ENCODE measurements at places on chromosomes 4 and X. TPM values are rescaled to one million over a fixed set of nuclear protein-coding genes. Genes with fewer than 3 reads are reported as not detected.

- H3K4me1 ChIP-seq, result no peaks in the 10 kb centered on the region
- H3K36me3 ChIP-seq, result no peaks in the 10 kb centered on the region
- no peak overlapping the region for H3K27ac ChIP-seq
- DNase-seq, result no peak
- H3K27me3 ChIP-seq, result no peaks in the 10 kb centered on the region
- no peak overlapping the region for H3K4me3 ChIP-seq
Measured at GRCh38 chr4:77040854-77041725, 34.7 kb downstream of the CCNI start.

GRCh38 chrX:34377645-34378044 is 245.5 kb upstream of the FAM47A start:
- no peak for DNase-seq
- H3K4me3 ChIP-seq, result no peak overlapping the region
- H3K4me1 ChIP-seq, result peaks cover 11% of the 10 kb centered on the region
- no peaks in the 10 kb centered on the region for H3K27me3 ChIP-seq
- H3K36me3 ChIP-seq, result no peaks in the 10 kb centered on the region

GRCh38 chr4:100722866-100723459 is 205.1 kb upstream of the EMCN start:
- no peak overlapping the region for H3K27ac ChIP-seq
- no peaks in the 10 kb centered on the region for H3K27me3 ChIP-seq
- no peaks in the 10 kb centered on the region for H3K4me1 ChIP-seq

DNA sequence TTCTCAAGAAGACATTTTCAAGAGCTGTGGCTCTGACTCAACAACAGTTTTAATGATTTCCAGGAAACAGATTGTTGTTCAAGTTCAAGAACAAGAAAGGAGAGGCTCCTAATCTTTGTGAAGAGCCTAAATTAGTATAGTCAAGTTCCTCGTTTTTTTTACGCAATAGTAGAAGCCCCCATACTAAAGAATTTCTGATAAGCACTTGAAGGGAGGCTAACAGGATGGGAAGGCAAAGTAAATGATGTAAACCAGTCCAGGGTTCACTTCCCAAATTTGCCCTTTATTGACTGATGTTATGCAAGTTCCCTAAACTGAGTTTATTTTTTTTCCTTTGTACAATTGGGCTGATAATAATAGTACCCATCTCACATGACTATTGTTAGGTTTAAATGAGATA is 178.2 kb downstream of the RTL9 start:
- no peak overlapping the region for H3K27ac ChIP-seq
- H3K27me3 ChIP-seq, result no peaks in the 10 kb centered on the region
- no peak overlapping the region for H3K4me3 ChIP-seq
- DNase-seq, result no peak

DNA sequence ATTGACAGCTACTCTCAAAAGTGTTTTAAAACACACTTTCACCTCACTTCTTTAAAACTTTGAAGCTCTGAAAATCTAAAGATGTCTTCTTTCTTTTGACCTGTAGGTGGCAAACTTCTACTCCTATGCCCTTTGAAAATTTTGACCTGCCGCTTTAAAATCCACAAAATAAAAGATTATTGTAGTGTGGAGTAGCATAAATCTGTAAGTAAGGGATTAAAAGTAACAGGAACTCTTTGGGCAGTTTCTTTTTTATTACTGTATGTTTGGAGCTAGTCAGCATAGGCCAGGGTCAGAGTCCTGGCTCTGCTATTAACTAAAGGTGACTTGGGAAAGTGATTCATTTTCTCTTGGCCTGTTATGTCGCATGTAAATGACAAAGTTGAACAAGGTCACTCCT is 25.5 kb downstream of the BBS12 start:
- H3K27ac ChIP-seq, result no peak overlapping the region
- H3K4me1 ChIP-seq, result peaks cover 19% of the 10 kb centered on the region
- DNase-seq, result peak; percentile 30
- no peaks in the 10 kb centered on the region for H3K36me3 ChIP-seq
- H3K4me3 ChIP-seq, result no peak overlapping the region
- H3K27me3 ChIP-seq, result no peaks in the 10 kb centered on the region

GRCh38 chr4:81605271-81605670 is 133.6 kb upstream of the RASGEF1B start:
- peak; percentile 26 for DNase-seq
- H3K4me1 ChIP-seq, result peaks cover 12% of the 10 kb centered on the region
- H3K4me3 ChIP-seq, result no peak overlapping the region
- no peaks in the 10 kb centered on the region for H3K27me3 ChIP-seq
- H3K36me3 ChIP-seq, result no peaks in the 10 kb centered on the region

DNA sequence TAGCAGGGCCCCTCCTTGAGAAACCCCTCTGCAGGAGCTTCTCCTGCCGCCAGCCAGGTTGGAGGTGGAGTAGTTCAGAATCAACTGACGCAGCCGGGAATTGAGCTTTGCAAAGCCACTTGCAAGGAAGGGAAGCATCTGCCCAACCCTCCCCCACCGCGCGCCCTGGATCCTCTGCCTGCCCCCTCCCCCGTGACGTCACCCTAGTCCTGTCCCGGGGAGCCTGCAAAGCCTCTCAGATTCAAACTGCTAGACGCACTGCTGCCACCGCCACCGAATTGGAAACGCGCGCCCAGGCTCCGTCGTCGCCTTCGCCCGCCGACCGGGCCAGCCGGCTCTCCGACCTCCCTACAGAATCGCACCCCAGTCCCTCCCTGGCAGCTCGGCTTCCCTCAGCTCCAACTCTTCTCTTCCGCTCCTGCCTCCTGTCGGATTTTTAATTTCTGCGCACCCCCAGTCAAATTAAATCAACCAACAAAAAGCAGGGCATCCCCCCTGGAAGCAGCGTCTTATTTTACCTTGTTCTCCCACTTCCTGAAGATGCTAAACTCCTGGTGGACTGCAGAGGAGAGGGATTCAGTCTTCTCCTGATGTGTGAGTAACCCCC is 3.8 kb downstream of the SLITRK2 start:
- peak; percentile 74 for DNase-seq
- H3K4me3 ChIP-seq, result peak overlapping the region; percentile 45
- no peaks in the 10 kb centered on the region for H3K4me1 ChIP-seq
- H3K36me3 ChIP-seq, result no peaks in the 10 kb centered on the region
- H3K27me3 ChIP-seq, result peaks cover 86% of the 10 kb centered on the region

DNA sequence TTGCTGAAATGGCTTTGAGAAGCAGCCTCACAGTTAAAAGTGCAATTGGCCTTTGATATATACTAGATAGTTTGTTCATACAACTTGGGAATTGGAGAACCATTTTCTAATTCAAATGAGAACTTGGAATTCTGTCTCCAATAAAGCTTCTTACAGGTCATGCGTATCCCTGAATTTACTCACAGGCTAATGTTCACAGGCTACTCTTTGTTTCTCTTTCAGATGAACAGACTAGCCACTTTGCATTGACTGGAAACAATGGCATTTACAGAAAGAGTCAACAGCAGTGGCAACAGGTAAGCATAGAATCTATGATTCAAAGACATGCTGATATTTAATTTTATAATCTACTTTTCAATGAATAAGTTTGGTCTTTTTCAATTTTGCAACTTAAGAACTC is 13.5 kb downstream of the AFF1 start:
- DNase-seq, result peak; percentile 34
- H3K4me1 ChIP-seq, result peaks cover 44% of the 10 kb centered on the region
- H3K36me3 ChIP-seq, result no peaks in the 10 kb centered on the region
- peak overlapping the region; percentile 75 for H3K27ac ChIP-seq
- no peaks in the 10 kb centered on the region for H3K27me3 ChIP-seq

DNA sequence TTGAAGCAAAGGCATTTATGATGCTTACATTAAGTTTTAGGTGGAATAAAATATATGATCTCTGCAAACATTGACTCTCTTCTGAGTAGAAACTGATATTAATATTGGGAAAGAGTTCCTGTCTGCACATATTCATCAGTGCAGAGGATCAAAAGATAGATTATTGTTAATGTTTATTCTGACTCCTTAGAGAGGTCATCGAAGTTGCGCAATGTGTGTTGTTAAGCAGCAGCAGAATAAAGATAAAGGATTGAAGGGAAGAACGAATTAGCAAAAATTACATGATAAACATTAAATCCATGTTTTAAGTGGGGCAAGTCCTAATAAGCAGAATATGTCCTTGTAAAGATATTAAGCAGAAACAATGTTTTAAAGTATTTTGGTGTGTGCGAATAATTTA is 72.6 kb upstream of the MBNL3 start:
- DNase-seq, result no peak
- no peak overlapping the region for H3K4me3 ChIP-seq
- H3K27ac ChIP-seq, result no peak overlapping the region
- no peaks in the 10 kb centered on the region for H3K27me3 ChIP-seq

DNA sequence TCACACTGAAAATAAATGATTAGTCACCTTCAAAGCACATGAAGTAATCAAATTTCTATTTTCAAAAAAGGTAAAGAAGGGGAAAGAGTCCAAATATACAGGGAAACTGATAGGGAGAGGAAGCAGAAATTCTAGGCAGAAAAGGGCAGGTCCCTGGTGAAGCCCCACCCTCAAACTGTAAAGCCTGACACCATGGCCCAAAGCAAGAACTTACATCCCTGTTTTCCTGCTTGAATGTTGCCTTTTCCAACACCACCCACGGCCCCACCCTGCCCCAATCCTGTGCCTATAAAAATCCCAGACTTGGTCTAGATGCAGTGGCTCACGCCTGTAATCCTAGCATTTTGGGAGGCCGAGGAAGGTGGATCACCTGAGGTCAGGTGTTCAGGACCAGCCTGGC is 361.8 kb downstream of the PPP3CA start:
- peak overlapping the region; percentile 93 for H3K27ac ChIP-seq
- no peak for DNase-seq
- no peaks in the 10 kb centered on the region for H3K27me3 ChIP-seq

DNA sequence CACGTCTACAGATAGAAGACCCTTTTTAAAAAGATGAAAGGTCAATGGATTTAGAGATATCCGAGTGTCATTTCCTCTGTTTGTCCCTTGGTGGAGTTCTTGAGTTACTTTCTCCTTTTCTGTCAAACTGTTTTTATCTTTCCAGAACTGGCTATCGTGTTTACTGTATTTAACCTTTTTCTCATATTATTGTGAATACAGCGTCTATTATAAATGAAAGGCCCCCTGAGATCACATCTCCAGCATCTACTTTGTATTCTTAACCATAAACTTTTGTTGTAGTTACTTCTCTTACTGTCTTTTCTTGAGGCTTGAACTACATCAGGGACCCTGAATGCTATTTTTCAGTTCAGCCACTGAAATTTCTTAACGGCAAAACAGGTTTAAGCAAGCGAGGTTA is 4.0 kb upstream of the PCDH7 start:
- peak; percentile 48 for DNase-seq
- peak overlapping the region; percentile 73 for H3K4me3 ChIP-seq
- H3K27me3 ChIP-seq, result peaks cover 14% of the 10 kb centered on the region
- no peaks in the 10 kb centered on the region for H3K36me3 ChIP-seq

DNA sequence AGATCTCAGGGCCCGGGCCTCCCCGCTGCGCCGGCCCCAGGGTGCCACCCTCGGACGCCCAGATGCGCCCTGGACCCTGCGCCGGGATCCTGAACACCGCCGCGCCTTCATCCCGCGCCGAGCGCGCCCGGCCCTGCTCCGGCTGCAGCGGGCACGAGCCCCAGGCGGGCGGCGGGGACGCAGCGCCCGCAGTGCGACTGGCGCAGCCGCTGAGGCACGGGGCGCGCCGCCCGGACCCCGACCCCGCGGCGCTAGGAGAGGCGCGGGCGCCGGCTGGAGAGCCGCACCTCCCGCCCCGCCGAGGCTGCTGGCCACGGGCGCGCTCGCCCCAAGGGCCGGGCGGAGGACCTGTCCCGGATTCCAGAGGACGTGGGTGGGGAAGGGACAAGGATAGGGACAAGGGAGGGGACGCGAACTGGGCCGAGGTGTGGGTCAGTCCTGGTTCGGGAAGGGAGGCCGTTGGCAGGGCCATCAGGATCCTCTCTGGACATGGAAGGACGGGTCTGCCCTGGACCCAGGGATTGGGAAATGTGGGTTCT is 1.1 kb downstream of the ZFYVE28 start:
- no peak overlapping the region for H3K27ac ChIP-seq
- H3K4me1 ChIP-seq, result peaks cover 15% of the 10 kb centered on the region
- peaks cover 98% of the 10 kb centered on the region for H3K27me3 ChIP-seq
- DNase-seq, result peak; percentile 75
- peak overlapping the region; percentile 51 for H3K4me3 ChIP-seq

DNA sequence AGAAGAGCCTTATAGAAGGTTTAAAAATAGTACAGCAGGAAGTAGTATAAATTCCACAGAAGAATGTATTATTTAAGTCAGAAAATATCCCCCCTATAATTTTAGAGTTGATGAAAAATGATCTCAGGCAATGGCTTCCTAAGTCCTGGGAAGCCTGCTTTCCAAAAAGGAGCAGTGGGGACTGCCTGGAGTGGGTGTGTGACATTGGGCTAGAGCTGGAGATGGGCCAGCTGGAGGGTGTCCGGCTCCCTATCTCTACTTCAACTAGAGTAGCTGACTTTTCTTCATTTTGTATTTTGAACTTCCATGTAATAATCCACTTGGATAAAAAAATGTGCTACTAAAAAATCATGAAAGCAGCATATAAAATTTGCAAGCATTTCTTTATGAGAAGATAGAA is 253.9 kb downstream of the ANK2 start:
- H3K4me1 ChIP-seq, result no peaks in the 10 kb centered on the region
- DNase-seq, result no peak
- no peak overlapping the region for H3K27ac ChIP-seq
- H3K27me3 ChIP-seq, result no peaks in the 10 kb centered on the region
- H3K4me3 ChIP-seq, result no peak overlapping the region

GRCh38 chr4:181194096-181194495 is 1049.1 kb upstream of the TENM3 start:
- peaks cover 34% of the 10 kb centered on the region for H3K4me1 ChIP-seq
- no peak for DNase-seq
- no peak overlapping the region for H3K4me3 ChIP-seq
- H3K27me3 ChIP-seq, result no peaks in the 10 kb centered on the region
- H3K36me3 ChIP-seq, result no peaks in the 10 kb centered on the region
- H3K27ac ChIP-seq, result no peak overlapping the region

DNA sequence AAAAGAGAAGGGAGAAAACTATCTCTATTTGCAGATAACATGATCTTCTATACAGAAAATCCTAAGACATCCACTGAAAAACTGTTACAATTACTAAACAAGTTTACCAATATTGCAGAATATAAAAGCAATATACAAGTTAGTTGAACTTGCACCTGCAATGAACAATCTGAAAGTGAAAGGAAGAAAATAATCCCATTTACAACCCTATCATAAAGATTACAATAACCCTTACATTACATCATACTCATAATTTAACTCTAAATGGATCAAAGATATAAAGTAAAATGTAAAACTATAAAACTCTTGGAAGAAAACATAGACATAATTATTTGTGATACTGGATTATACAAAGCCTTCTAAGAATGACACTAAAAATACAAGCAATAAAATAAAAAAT is 77.2 kb downstream of the GSTCD start:
- H3K36me3 ChIP-seq, result no peaks in the 10 kb centered on the region
- H3K27me3 ChIP-seq, result no peaks in the 10 kb centered on the region
- no peaks in the 10 kb centered on the region for H3K4me1 ChIP-seq
- no peak for DNase-seq
- no peak overlapping the region for H3K27ac ChIP-seq

- no peak overlapping the region for H3K27ac ChIP-seq
- no peaks in the 10 kb centered on the region for H3K27me3 ChIP-seq
- no peak for DNase-seq
- H3K36me3 ChIP-seq, result no peaks in the 10 kb centered on the region
- no peak overlapping the region for H3K4me3 ChIP-seq
Measured at GRCh38 chrX:110156167-110156754, 153.3 kb downstream of the TMEM164 start.

GRCh38 chr4:141020801-141021261 is 112.4 kb downstream of the RNF150 start:
- H3K27me3 ChIP-seq, result no peaks in the 10 kb centered on the region
- no peaks in the 10 kb centered on the region for H3K4me1 ChIP-seq

Gene F11
- not detected for total RNA-seq

Gene CXCR3
- total RNA-seq, result not detected

Gene GSX2
- 0.59 TPM for total RNA-seq

Gene PYURF
- total RNA-seq, result 87.1 TPM

Gene ACSL4
- 87.3 TPM for total RNA-seq

Gene HSFX2
- total RNA-seq, result 0.77 TPM

Gene MTNR1A
- 1.6 TPM for total RNA-seq

Data from neural progenitor cell (in vitro differentiated cells).